ENCODE measurements at places on chromosomes 1 and 21. TPM values are rescaled to one million over a fixed set of nuclear protein-coding genes. Genes with fewer than 3 reads are reported as not detected.

Gene CREG1
- total RNA-seq, result 28.7 TPM

Gene UMODL1
- total RNA-seq, result not detected

Gene RPF1
- total RNA-seq, result 41.8 TPM

Gene BARHL2
- 0.15 TPM for total RNA-seq

Gene TRIM67
- total RNA-seq, result not detected

GRCh38 chr21:42025376-42026081, 15.4 kb upstream of the ZBTB21 start:
- no peaks in the 10 kb centered on the region for H3K27me3 ChIP-seq
- no peak overlapping the region for H3K27ac ChIP-seq
- no peak overlapping the region for H3K4me3 ChIP-seq
- no peaks in the 10 kb centered on the region for H3K36me3 ChIP-seq
- DNase-seq, result no peak

DNA sequence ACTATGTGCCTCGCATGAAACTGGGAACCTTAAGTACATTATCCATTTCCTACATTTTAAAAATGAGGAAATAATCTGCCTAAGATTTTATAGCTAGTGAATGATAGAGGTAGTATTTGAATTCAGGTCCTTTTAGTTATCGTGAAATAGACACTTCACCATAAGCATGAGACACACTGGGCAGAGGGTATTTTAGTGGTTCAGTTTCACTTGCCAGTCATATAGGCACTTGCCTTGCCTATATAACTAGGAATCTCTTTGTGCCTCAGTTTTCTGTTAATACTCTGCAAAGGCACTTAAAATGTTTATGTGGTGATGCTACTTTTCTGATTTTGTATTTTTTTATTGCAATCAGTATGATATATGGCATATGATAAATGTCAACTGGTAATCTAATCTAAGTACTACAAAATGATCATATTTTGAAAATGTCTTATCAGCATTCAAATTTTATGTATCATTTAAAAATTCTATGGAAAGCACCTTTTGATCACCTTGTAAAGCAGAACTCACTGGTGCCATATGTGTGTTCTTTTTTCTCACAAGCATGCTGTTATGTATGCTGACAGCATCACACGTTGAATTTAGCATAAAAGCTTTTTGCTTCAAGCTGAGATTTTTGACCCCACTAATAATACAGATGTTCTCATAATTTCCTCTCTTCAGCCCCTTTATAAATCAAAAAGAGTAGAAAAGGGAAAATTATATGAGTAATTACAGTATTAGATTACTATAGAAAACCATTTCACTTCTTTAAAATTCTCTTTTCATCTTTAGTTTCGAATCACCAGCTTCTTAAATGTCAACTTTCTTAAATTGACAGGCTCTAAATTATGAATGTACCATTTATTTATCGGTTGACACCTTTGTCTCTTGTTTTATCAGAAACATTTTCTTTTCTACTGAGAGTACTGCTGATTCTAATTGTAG, 52.6 kb downstream of the RPS6KC1 start:
- no peak overlapping the region for H3K27ac ChIP-seq
- DNase-seq, result no peak
- H3K36me3 ChIP-seq, result no peaks in the 10 kb centered on the region
- H3K27me3 ChIP-seq, result no peaks in the 10 kb centered on the region
- H3K4me1 ChIP-seq, result no peaks in the 10 kb centered on the region

- no peaks in the 10 kb centered on the region for H3K4me1 ChIP-seq
- peak; percentile 57 for DNase-seq
- H3K36me3 ChIP-seq, result no peaks in the 10 kb centered on the region
- H3K27me3 ChIP-seq, result no peaks in the 10 kb centered on the region
- H3K4me3 ChIP-seq, result no peak overlapping the region
- no peak overlapping the region for H3K27ac ChIP-seq
These were observed 248.6 kb downstream of the DNM3 start for GRCh38 chr1:172089768-172090510.

GRCh38 chr1:10555635-10556429, 81.1 kb downstream of the PEX14 start:
- DNase-seq, result peak; percentile 62
- no peaks in the 10 kb centered on the region for H3K36me3 ChIP-seq
- H3K27me3 ChIP-seq, result no peaks in the 10 kb centered on the region
- H3K4me3 ChIP-seq, result no peak overlapping the region
- H3K4me1 ChIP-seq, result no peaks in the 10 kb centered on the region

- H3K27ac ChIP-seq, result peak overlapping the region; percentile 94
- H3K4me3 ChIP-seq, result peak overlapping the region; percentile 95
- no peaks in the 10 kb centered on the region for H3K36me3 ChIP-seq
- H3K4me1 ChIP-seq, result peaks cover 14% of the 10 kb centered on the region
These were observed 1.4 kb upstream of the RBM15 start for GRCh38 chr1:110337704-110338308.

GRCh38 chr1:44284184-44284583, 70.9 kb downstream of the ERI3 start:
- no peak for DNase-seq
- H3K27me3 ChIP-seq, result no peaks in the 10 kb centered on the region
- H3K27ac ChIP-seq, result 0 out of 2 replicates have a peak overlapping the region, but pooled peaks have one; percentile 3
- H3K4me1 ChIP-seq, result no peaks in the 10 kb centered on the region

GRCh38 chr1:231188072-231188471, 26.2 kb downstream of the TRIM67 start:
- H3K27ac ChIP-seq, result no peak overlapping the region
- H3K36me3 ChIP-seq, result no peaks in the 10 kb centered on the region
- DNase-seq, result no peak
- H3K4me3 ChIP-seq, result no peak overlapping the region

DNA sequence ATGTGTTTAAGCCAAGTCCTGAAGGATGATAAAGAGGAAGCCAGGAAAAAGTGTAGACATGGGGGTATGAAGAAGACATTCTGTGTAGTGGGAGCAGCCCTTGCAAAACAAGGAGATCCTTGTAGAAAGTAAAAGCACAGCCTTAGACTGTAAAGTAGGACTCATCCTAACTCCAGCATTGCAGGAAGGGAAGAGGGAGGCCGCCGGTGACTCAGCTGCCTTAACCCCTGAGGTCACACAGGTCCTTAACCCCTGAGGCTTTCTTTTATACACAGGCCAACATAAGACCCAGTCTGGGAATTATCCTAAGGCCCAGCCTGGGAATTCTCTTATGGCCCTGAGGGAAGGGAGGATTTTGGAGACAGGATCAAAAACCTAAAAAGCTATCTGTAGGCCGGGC, 18.0 kb downstream of the PGM1 start:
- H3K4me3 ChIP-seq, result no peak overlapping the region
- H3K4me1 ChIP-seq, result no peaks in the 10 kb centered on the region
- no peak for DNase-seq
- H3K27ac ChIP-seq, result no peak overlapping the region
- no peaks in the 10 kb centered on the region for H3K27me3 ChIP-seq

DNA sequence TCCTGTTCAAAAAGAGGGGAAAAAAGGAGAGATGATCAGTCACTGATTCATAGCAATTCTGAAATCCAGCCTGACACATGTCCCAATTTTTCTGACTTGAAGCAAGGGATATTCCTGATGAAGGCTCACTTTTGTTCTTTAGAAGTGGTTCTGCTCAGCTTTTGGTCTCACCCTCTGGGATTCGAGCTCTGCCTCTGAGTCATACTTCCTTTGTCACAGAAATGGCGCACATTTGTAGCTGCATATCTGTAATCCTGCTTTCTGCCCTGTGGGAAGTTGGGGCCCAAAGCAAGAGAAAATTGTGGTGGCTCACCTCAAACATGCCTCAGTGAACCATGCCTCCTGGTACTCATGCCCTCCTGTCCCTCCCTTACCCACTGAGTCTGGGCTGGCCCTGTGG, 22.3 kb upstream of the FAM78B start:
- no peaks in the 10 kb centered on the region for H3K27me3 ChIP-seq
- DNase-seq, result no peak
- H3K4me1 ChIP-seq, result no peaks in the 10 kb centered on the region
- no peak overlapping the region for H3K27ac ChIP-seq

DNA sequence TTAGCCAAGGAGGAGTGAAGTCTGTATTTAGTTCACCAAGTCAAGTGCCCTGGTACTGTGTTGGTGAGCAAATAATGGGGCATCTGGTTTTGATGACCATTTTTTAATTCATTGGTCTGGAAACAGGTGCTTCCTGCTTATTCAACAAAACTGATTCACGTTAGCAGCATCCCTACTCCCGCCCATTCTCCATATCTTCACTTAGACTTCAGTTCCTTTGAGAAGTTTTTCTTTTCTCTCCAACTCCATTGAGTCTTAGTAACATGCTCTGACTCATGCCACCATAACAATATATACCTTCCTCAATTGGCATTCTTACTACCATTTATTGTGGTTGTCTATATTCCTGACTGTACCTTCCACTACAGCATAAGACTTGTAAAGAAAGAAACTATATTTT, 468.9 kb downstream of the DPYD start:
- no peaks in the 10 kb centered on the region for H3K36me3 ChIP-seq
- H3K4me3 ChIP-seq, result no peak overlapping the region
- no peak overlapping the region for H3K27ac ChIP-seq

DNA sequence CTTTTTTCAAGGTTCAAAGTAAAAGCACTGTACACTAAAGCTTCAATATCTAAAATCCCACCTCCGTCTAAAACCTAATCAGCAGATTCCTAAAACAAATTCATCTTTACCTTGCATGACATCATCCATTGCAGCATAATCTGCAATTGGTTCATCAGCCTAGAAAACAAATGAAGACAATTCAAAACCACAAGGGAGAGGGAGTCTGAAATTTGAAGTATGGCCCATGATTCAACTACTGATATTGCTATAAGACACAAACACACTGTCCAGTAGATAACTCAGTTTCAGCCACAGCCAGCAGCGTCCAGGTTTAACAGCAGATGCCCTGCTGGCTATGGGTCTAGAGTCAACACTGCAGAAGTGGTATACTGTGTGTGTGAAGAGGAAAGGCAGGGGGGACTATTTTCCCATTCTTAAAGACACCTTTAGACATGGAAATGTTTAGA, 17.9 kb upstream of the RAP1GAP start:
- no peaks in the 10 kb centered on the region for H3K27me3 ChIP-seq
- no peak for DNase-seq
- peaks cover 31% of the 10 kb centered on the region for H3K36me3 ChIP-seq
- no peaks in the 10 kb centered on the region for H3K4me1 ChIP-seq
- no peak overlapping the region for H3K4me3 ChIP-seq
